ENCODE measurements at places on chromosomes 16 and 17. TPM values are rescaled to one million over a fixed set of nuclear protein-coding genes. Genes with fewer than 3 reads are reported as not detected.

- DNase-seq = peak; percentile 14
Observed at GRCh38 chr16:83994087-83994486, 26.0 kb downstream of the NECAB2 start.

DNA sequence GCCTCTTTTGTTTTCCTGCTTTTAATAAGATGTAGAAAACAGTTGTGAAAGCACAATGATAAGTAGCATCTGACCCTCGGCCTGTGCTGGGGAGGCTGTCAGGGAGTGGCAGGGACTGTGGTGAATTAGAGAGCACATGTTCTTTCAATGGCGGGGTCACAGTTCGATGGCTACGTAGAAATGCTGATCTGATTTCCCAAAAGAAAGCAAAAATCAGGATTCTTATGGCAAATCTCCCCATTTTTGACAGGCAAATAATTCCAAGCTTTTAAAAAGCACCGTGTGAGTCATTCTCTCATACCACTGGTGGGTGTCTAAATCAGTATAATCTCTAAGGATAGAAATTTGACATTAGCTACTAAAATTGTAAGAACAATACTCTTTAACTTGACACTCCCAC, 4.2 kb upstream of the MAPK7 start:
- DNase-seq = no peak

DNA sequence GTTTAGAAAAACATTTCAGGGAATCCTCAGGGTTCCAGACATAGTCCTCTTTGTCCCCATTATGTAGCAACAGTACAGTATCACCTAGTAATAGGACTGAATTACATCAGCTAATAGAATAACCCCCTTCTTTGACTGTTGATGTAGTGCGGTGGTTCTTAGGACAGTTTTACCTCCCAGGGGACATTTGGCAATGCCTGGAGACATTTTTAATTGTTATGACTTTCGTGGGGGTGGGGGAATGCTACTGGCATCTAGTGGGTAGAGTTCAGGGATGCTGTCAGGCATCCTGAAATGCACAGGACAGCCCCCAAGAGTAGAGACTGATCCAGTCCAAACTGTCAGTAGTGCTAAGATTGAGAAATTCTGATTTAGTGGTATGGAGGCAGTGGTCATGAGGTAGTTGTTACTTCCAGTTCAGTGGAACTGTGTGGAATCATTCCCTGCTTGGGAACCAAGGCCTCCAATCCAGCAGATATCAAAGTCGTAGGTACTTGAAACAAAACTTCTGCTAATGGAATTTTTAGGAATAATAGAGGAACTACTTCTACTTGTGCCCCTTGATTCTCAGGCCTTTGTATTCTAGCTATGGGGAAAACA, 20.3 kb downstream of the NF1 start:
- no peak for DNase-seq

APOH gene
- not detected for total RNA-seq

GRCh38 chr17:17500999-17501605, 4.9 kb upstream of the RASD1 start:
- no peak for DNase-seq

- DNase-seq = no peak
Observed at GRCh38 chr16:13471036-13471435, 448.9 kb upstream of the ERCC4 start.

GRCh38 chr17:27545562-27546229, 85.3 kb upstream of the LGALS9 start:
- DNase-seq = no peak

DNA sequence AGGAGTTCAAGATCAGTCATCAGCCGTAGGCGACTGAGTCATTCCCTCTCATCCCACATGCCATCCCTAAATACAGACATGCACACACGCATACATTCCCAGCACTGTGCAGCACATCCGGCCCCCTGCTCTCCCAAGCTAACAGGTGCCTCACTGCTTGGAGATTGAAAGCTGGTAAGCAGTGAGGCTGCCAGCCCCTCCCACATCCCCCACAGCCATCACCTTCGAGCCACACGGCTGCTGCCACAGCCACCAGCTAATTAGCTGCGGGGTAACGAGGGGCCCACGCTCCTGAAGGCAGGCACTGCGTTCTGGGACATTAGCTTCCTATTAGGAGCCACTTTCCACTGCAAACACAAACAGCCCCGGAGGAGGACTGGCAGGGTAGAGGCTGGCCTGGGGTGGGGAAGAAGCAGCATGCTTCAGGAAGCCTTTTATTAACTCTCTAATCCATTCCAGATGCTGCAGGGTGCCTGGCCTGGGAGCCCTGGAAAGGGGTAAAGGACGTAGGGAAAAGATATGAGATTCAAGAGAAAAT, 179.6 kb downstream of the CCT6B start:
- peak; percentile 75 for DNase-seq

GRCh38 chr17:30000001-30000754, 58.7 kb downstream of the EFCAB5 start:
- no peak for DNase-seq

GRCh38 chr16:87338155-87338765, 21.1 kb upstream of the C16orf95 start:
- DNase-seq = no peak

GRCh38 chr17:31492880-31493655, 101.6 kb downstream of the RAB11FIP4 start:
- no peak for DNase-seq

GRCh38 chr17:82632451-82632850, 15.8 kb downstream of the WDR45B start:
- DNase-seq = no peak
